ENCODE measurements at places on chromosomes 1 and 21.

- no peak for DNase-seq
These were observed 144.1 kb downstream of the OMA1 start for GRCh38 chr1:58402444-58402843.

DNA sequence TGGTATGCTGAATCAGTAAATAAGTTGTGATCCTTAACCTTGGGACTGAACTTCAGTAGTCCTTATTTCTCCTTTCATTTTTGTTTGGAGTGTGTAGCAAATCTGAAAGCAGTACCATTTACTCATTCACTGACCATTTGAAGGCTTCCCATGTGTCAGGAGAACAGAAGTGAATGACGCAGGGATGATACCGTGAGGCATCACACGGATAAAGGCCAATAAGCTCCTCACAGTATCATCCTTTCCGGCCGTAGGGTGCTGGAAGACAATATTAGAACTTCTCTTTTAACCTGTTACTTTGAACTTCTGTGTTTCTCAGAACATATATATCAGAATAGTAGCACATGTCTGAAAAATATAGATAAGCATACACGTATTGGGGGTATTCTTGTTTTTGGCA is 21.3 kb downstream of the BACH1 start:
- no peak for DNase-seq

DNA sequence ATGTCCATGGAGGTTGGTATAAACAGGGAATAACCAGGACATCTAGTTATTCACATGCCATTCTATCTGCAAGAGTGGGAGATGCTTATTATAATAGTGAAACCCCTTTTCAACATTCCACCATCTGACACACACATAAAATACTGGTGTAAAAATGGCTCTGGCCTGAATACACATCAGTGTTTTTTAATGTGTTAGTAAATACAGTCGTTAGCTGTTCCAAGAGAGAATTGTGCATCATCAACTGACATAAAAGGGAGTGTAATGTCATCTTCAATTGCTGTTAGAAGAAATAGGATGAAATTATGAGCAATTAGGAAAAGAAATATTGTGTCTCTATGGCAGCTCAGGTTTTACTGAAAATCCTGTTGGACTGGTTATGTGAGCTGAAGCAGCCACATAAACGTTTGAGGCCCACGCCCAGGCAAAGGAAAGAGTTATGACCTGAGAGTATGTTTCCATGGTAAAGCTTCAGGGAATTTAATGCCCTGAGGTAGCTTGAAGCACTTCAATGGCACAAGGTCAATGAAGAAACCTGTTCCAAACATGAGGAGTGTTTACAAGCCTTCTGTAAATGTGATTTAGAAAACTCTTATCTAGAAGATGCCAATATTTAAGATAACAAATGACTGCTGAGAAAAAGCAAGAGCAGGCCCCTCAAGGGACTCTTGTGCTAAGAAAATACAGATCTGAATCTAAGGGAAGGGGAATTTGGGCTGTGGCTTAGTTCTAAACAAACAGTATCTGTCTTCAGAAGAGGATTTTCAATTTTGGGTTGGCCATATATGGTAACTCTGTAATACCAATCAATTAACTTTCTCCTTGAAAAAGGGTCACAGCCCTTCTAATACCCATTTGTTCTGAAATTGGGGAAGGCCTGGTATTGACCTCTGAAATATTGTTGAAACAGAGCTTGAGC is 384.3 kb downstream of the SEC16B start:
- DNase-seq: no peak

- DNase-seq: no peak
These were observed 9.4 kb downstream of the SELENON start for GRCh38 chr1:25809283-25809926.

DNA sequence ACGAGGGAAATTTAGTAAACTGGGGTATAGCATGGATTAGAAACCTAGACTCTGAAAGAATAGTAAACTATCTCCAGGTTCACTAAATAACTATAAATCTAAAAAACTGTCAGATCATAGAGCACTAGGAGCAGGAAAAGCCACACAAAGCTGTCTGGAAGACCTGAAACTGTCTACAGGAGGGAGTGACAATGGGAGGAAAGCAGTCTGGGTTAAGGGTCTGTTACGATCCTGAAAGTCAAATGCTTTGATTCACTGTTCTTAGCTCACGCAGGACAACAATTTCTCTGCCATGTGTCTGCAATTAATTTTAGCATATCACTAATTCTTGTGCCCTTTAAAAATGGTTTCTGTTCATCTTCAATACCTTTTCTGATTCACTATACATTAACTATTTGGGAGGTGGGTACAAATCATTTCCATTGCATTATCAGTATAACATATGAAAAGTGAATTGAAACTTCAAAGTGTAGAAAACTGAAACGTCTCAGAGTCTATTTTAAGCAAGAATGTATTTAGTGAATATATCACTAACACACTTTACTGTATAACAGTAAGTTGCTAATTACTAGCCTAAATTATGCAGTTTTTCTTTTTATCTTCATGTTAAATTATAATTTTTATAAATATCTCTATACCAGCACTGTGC is 18.4 kb downstream of the CEP170 start:
- DNase-seq: no peak

DNA sequence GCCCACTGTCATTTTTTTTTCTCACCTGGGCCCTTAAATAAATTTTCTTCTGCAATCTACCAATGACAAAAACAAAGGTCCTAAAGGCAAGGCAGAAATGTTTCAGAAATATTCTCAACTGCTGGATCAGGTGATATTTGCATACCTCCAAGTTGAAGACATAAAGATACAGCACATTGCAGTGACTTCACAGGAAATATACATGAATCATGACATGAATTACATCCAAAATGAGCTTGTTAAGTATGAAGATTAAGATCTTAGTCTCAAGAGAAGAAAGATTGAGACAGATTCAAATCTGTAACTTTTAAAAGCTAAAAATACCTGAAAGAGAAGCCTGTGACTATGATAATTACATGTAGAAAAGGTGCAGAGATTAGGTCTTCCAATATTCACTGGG is 207.8 kb downstream of the SIPA1L2 start:
- DNase-seq: no peak

- no peak for DNase-seq
These were observed 13.8 kb downstream of the NOS1AP start for GRCh38 chr1:162083273-162083672.

DNA sequence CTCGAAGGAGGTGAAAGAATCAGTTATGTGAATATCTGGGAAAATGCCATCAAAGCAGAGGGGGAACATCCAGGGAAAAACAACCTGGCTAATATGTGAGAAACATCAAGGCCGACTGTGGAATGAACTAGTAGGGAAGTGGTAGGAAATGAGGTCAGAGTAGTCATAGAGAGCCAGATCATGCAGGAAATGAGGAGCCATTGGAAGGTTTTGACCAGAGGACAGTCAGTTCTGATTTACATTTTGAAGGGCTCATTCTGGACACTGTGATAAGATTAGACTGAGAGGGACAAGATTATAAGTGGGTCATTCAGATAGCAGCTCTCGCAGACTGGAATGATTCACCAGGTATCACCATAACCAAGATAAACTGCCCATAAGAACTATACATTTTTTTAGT is 63.7 kb downstream of the SYT14 start:
- DNase-seq: no peak

GRCh38 chr21:31874812-31875212 is 2.0 kb downstream of the HUNK start:
- peak; percentile 52 for DNase-seq

DNA sequence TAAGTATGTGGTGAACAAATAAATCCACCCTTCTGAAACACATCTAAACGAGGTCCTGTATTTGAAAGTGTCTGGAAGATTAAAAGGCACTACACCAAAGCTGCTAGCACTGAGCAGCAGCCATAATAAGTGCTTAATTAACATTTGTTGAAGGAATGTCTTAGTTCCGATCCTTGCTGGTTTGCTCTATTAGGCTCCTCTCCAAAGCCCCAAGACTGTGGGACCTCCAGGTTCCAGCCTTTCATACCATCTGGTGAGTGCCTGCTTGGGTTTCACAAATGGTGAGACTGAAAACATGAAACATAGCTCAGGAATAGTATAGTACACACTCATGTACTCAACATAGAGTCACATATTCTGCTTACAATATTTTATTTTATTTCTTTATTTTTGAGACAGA is 640 bp upstream of the CYP2J2 start:
- no peak for DNase-seq

- no peak for DNase-seq
These were observed 19.9 kb upstream of the KCNJ6 start for GRCh38 chr21:37936010-37936785.

DNA sequence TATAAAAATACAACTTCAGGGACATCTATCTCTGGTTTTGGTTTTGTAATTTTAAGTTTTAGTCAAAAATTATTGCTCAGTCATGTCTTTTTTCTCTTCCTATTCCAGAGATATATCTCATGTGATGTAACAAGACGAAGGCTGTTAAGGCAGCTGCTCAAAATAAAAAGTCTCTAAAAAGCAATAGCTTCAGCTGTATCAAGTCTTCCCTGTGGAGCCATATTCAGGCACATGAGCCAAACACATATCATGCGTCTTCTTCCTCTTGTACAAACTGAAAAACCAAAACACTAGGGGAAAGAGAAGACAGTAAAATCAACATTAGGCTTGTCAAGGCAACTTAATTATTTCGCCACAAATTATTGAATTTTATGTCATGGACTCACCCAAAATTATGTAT is 240.7 kb downstream of the NRIP1 start:
- no peak for DNase-seq

- DNase-seq: no peak
These were observed 26.9 kb downstream of the NENF start for GRCh38 chr1:212459656-212460055.
